ENCODE measurements at places on chromosomes 5 and 9. TPM values are rescaled to one million over a fixed set of nuclear protein-coding genes. Genes with fewer than 3 reads are reported as not detected.

- no peak for DNase-seq
These were observed 444.0 kb upstream of the ZNF608 start for GRCh38 chr5:125190232-125191087.

DNA sequence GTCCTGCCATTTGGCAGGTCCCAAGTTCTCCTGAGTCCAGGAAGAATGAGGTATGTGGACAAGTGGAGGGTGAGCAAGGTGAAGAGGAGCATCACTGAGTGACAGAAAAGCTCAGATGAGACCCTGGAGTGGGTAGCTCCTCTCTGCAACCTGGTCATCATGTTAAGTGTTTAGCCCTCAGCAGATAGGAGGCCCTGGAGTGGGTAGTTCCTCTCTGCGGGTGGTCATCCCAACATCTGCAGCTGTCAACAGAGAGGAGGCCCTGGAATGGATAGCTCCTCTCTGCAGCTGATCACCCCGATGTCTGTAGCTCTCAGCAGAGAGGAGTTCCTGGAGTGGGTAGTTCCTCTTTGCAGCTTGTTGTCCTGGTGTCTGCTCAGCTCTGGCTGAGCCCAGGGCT lies 48.4 kb downstream of the NDUFAF2 start:
- peak; percentile 8 for DNase-seq

DNA sequence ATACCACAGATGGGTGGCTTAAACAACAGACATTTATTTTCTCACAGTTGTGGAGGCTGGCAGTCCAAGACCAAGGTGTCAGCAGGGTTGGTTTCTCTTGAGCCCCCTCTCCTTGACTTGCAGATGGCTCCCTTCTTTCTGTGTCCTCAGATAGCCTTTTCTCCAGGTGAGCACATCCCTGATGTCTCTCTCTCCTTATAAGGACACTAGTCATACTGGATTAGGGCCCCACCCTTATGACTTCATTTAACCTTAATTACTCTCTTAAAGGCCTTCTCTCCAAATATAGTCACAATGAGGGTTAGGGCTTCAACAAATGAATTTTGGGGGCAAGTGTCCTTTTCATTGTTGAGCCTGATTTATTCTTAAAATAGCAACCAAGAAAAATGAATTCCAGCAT lies 14.7 kb downstream of the PTGER4 start:
- DNase-seq, result no peak

DNA sequence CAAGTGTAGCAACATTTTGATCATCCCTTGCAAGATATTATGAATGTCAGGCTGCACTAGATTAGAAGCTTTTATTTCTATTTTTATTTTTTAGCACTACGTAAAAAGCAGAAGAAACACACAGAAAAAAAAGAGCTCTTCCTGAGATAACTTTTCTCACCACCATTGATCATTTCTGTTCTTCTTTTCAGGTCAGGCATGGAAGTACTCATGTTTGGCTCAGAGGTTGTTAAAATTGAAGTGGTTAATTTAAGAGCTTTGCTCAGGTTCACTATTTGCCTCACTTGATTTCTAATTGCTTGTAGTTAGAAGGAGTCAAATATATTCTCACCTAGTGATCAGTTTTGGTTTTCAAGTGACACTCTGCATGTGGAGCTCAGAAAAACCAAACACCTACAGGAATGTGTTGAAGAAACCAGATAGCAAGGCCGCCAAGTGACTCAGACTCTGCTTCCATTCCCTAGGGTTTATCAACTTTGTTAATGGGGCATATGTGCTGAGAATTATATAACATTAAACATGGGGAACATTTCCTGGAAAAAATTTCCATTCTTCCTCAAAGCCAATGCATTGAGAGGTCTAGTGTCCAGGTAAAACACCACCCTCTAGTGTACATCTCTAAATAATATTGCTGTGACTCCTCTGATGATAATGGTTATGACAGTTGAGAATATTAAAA lies 679.8 kb downstream of the CETN3 start:
- no peak for DNase-seq

- DNase-seq, result no peak
These were observed 209.9 kb upstream of the VLDLR start for GRCh38 chr9:2411459-2412215.

GRCh38 chr5:76490960-76491359 lies 87.9 kb downstream of the IQGAP2 start:
- no peak for DNase-seq

GRCh38 chr5:113562828-113563400 lies 49.4 kb downstream of the YTHDC2 start:
- DNase-seq, result no peak

DNA sequence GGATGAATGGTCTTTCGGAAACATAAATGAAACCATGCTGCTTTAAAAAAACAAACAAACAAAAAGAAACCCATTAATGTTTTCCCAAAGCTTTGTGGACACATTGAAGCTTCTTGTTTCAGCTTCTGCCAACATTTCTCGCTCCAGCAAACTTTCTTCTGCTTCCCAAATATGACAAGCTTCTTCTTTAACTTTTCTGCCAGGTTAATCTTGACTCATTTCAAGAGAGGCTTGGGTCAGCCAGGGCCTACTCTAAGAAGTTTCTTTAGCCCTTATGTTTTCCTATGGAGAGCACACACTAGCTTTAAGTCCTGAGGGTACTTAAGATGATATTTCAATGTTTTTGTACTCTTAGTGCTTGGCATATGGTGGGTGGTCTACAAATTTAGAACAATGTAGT lies 6.1 kb downstream of the ANXA1 start:
- DNase-seq, result no peak

DNA sequence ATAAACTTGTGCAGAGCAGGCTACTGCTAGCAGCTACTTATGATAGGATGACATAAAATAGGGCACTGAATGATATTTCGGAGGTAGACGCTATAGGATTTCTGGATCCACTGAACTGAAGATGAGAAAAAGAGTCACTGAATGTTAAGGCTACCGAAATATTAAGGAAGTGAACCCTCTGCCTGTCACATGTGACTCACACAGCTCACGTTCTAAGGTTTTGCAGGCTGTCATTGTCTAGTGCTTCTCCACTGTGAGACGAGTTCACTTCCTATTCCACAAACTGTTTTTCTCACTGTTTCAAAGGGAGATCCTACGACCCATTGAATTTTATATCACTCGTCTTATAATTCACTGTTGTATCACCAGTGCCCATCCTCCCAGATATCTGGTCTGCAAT lies 100.8 kb downstream of the CTNND2 start:
- no peak for DNase-seq

The PAPPA gene
- total RNA-seq, result not detected
